ENCODE measurements at places on chromosomes 5 and 9.

GRCh38 chr9:104849023-104849422, 78.9 kb downstream of the ABCA1 start:
- no peak for DNase-seq

- no peak for DNase-seq
These were observed 47.0 kb downstream of the UBE2QL1 start for GRCh38 chr5:6495433-6496206.

- DNase-seq, result no peak
These were observed 51.2 kb upstream of the CTSL start for GRCh38 chr9:87674565-87675299.

GRCh38 chr5:170651604-170652277, 131.8 kb upstream of the GABRP start:
- no peak for DNase-seq

GRCh38 chr5:30392897-30393296, 800.6 kb upstream of the CDH6 start:
- no peak for DNase-seq

- no peak for DNase-seq
These were observed 16.6 kb upstream of the PLPP1 start for GRCh38 chr5:55551358-55551757.

DNA sequence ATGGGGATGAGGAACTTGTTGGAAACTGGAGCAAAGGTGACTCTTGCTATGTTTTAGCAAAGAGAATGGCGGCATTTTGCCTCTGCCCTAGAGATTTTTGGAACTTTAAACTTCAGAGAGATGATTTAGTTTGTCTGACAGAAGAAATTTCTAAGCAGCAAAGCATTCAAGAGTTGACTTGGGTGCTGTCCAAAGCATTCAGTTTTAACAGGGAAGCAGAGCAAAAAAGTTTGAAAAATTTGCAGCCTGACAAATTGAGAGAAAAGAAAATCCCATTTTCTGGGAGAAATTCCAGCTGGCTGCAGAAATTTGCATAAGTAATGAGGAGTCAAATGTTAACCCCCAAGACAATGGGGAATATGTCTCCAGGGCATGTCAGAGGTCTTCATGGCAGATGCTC, 682.3 kb upstream of the ST8SIA4 start:
- no peak for DNase-seq

- DNase-seq, result no peak
These were observed 92.1 kb downstream of the DAB2IP start for GRCh38 chr9:121743441-121744001.

DNA sequence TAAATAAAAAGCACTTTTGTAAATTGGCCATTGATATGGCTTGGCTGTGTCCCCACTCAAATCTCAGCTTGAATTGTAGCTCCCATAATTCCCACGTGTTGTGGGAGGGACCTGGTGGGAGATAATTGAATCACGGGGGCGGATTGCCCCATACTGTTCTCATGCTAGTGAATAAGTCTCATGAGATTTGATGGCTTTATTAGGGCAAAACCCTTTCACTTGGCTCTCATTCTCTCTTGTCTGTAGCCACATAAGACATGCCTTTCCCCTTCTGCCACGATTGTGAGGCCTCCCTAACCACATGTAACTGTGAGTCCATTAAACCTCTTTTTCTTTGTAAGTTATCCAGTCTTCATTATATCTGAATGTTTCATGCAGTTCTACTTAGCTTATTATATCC, 153.2 kb downstream of the TARS1 start:
- DNase-seq, result no peak

DNA sequence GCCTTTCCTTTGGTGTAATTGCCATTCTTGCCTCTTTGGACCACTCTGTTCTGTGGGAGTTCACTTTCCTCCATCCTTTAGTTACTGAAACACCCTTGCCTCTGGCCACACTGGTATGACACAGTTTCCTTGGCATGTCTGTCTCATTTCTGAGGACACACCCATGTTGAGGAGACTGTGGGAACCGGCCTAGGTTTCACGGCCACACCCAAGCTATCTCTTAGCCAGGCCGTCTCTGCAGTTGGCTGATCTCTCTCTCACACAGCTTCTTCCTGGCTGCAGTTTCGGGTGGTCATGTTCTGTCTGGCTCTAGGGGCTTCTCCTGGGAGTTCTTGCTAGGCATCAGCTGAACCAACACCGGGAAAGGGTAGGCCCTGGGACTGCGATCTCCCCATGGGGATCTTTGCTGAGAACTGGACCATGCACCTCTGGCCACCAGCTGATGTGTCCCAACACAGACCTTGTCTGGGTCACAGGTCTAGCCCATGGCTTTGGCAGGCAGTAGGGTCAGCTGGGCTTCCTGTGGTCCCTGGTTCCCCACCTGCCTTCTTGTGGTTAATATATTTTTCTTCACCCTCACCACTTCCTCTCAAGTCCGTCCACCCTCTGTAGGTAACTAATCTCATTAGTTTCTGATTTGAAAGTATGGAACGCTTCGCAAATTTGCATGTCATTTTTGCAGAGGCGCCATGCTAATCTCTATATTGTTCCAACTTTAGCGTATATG, 24.9 kb downstream of the ARHGEF37 start:
- DNase-seq, result no peak

DNA sequence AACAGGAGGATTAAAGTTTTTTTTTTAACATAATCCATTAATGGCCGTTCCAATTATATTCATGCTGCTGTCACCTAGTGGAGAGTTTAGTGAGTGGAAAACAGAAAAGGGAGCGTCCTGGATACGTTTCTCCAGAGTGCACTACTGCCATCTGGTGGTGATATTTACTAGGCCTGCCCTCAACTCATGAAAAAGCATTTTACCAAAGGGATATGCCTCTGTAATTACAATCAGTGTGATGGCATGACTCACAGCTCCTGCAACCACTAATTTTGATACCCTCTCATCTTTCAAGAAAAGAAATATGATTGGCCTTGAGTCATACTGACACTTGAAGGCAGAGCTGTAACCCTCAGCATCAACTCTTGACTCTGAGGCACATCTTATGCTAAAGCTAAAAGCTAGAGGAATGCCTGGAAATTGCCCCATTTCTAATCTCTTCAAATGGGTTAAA, 20.1 kb downstream of the MINAR2 start:
- DNase-seq, result peak; percentile 39
